Activated CD8-positive, alpha-beta T cell treated with anti-CD3 and anti-CD28 coated beads for 36 hours (primary cell): ENCODE measurements at places on chromosomes 16 and 17. TPM values are rescaled to one million over a fixed set of nuclear protein-coding genes. Genes with fewer than 3 reads are reported as not detected.
A peak's percentile ranks its signal among the peaks of the same experiment; 100 is the strongest.

The DNAAF8 gene
- 0.38 TPM for total RNA-seq

The KRT15 gene
- total RNA-seq, result not detected

GRCh38 chr16:11705311-11706025 is 37.2 kb downstream of the TXNDC11 start:
- no peak for DNase-seq
- no peak overlapping the region for H3K27ac ChIP-seq
- H3K36me3 ChIP-seq, result peaks cover 16% of the 10 kb centered on the region
- peaks cover 7% of the 10 kb centered on the region for H3K4me1 ChIP-seq
- H3K4me3 ChIP-seq, result no peak overlapping the region
- no peaks in the 10 kb centered on the region for H3K27me3 ChIP-seq

DNA sequence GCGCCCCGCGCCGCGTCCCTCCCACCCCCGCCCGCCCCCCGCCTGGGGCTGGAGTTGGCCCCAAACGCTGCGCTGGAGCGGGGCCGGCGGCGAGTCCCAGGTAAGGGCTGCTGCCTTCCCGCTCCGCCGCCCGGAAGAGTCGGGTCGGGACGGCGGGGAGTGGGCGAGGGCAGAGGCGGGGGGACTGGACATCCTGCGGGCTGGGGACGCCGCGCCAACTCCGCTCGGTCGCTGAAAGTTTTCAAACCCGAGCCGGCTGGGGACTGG is 469 bp downstream of the GPRC5C start:
- no peak overlapping the region for H3K27ac ChIP-seq
- DNase-seq, result no peak
- H3K27me3 ChIP-seq, result peaks cover 38% of the 10 kb centered on the region
- no peak overlapping the region for H3K4me3 ChIP-seq

- peak; percentile 45 for DNase-seq
- H3K27ac ChIP-seq, result peak overlapping the region; percentile 51
- H3K27me3 ChIP-seq, result peaks cover 27% of the 10 kb centered on the region
- H3K4me1 ChIP-seq, result peaks cover 11% of the 10 kb centered on the region
- H3K36me3 ChIP-seq, result no peaks in the 10 kb centered on the region
- H3K4me3 ChIP-seq, result peak overlapping the region; percentile 76
These were observed 729 bp downstream of the ADORA2B start for GRCh38 chr17:15945527-15946191.

- no peak overlapping the region for H3K27ac ChIP-seq
- H3K4me1 ChIP-seq, result peaks cover 21% of the 10 kb centered on the region
- H3K27me3 ChIP-seq, result no peaks in the 10 kb centered on the region
- no peak overlapping the region for H3K4me3 ChIP-seq
- DNase-seq, result no peak
These were observed 118.4 kb downstream of the SNX11 start for GRCh38 chr17:48225725-48226567.

- no peak overlapping the region for H3K27ac ChIP-seq
- H3K4me1 ChIP-seq, result peaks cover 38% of the 10 kb centered on the region
- peaks cover 8% of the 10 kb centered on the region for H3K36me3 ChIP-seq
- peak; percentile 53 for DNase-seq
- H3K4me3 ChIP-seq, result no peak overlapping the region
These were observed 22.2 kb upstream of the CYLD start for GRCh38 chr16:50719401-50720337.

- no peak for DNase-seq
- H3K27ac ChIP-seq, result no peak overlapping the region
- no peak overlapping the region for H3K4me3 ChIP-seq
- no peaks in the 10 kb centered on the region for H3K4me1 ChIP-seq
- H3K27me3 ChIP-seq, result peaks cover 3% of the 10 kb centered on the region
These were observed 4.2 kb upstream of the KRTAP3-2 start for GRCh38 chr17:41003926-41004325.
